Sciatic nerve (tissue), 2 donors: ENCODE measurements at places on chromosomes 3 and 15. TPM values are rescaled to one million over a fixed set of nuclear protein-coding genes. Genes with fewer than 3 reads are reported as not detected.

Gene PTH1R
- 6.6 TPM for total RNA-seq

Gene DISP2
- 2.1 TPM for total RNA-seq

Gene PAQR5
- 6.5 TPM for total RNA-seq

Gene CLRN1
- total RNA-seq: not detected

Gene SNTN
- total RNA-seq: not detected

GRCh38 chr15:33720952-33721351 is 247.3 kb upstream of the CHRM5 start:
- no peak for DNase-seq

DNA sequence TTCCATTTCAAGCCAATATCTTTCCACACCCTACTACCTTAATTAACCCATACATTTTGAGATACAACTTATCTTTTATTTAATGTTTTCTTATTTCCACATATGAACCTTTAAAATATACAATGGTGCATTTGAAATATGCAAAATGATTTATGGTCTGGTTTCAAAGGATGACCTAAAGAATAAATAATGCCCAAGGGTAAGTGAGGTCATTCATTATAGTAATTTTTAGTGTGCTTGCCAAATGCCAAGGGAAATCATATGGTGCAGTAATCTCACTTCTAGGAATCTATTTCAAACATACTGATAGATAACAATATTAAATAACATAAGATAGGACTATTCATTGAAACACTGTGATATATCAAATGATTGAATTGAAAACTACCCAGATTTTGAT is 1055.4 kb downstream of the AGBL1 start:
- no peak for DNase-seq

DNA sequence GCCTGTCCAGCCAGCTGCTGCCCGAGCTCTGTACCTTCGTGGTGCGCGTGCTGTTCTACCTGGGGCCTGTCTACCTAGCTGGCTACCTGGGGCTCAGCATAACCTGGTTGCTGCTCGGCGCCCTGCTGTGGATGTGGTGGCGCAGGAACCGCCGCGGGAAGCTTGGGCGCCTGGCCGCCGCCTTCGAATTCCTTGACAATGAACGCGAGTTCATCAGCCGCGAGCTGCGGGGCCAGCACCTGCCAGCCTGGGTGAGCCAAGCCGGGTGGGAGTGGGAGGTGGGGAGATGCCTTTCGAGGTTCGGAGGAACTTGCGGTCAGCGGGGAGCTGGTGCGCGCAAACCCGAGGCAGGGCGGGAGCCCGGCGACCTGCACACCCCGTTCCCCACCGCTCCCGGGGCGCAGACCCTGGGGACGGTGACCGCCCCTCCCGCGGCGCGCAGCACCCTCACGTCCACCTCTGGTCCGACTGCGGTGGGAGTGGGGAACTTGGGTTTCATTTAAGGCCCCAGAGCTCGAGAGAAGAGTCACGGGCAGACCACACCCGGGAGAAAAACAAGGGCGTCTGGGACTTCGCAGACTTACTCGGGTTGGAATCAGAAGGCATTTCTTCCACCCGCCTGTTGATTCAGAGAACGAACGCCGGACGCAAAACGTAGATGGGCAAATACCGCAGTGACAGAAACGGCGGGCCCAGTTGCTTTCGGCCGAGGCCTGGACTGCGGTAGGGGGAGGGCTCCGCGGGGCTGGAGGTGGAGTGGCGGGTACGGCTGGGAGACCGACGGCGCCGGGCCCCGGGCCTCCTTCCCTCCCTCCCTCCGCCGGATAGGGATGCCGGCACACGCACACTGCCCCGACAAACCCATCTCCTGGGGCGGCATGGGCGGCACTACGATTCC is 708 bp downstream of the ESYT3 start:
- no peak for DNase-seq

DNA sequence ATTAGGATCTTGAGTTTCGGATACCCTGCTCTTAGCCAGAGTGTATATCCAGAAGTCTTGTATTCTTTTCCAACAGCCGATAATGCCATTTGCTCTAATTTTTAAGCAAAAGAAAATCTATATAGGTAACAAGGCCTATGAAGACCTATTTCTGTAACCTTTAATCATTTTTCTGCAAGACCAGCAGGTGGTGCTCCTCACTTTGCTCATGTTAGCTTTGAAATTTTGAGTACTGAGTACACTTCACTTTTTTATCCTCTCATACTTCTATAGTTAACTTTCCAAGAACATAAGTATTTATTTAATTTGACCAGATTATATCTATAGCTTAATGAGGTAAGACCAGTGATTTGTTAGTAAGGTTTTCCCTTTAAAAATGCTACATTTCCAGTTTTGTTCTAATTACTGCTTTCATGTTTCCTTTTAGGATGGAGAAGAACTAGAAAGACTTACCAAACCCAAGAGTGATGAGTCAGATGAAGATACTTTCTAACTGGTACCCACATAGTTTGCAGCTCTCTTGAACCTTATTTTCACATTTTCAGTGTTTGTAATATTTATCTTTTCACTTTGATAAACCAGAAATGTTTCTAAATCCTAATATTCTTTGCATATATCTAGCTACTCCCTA is 20.5 kb downstream of the SLC35A5 start:
- DNase-seq: no peak
